ENCODE measurements at places on chromosomes 5 and 9. TPM values are rescaled to one million over a fixed set of nuclear protein-coding genes. Genes with fewer than 3 reads are reported as not detected.

CDO1 gene
- polyA plus RNA-seq, result 80.3 TPM

NUTM2G gene
- 0.83 TPM for polyA plus RNA-seq

DNA sequence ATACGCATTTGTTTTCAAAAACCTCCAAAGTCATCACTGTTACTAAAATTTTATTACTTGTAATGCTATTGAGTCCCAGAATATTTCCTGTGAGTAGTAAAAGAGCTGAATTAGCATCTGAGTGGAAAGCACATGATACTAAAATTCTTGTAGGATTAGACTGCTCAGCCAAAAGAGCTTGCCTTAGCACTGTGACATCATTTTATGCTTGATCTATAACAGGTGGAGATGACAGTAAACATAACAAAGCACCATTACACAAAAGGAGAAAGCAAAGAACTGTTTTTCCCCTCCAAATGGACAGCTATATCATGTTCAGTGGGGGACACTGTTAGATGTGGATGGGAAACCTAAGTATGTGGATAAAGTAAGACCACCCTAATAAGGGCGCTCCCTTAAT lies 5.8 kb upstream of the JAK2 start:
- no peak for DNase-seq

DNA sequence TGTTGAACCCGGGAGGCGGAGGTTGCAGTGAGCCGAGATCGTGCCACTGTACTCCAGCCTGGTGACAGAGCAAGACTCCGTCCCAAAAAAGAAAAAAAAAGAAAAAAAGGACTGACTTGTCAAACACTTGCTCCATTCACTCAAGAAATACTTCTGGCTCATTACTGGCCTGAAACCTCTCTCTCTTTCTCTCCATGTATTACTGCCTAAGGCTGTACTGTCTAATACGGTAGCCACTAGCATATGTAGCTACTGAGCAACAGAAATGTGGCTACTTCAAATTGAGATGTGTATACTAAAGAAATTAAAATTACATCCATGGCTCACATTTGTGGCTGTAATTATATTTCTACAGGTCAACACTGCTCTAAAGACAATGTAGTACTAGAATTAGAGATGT lies 39.2 kb downstream of the GLIS3 start:
- no peak for DNase-seq

DNA sequence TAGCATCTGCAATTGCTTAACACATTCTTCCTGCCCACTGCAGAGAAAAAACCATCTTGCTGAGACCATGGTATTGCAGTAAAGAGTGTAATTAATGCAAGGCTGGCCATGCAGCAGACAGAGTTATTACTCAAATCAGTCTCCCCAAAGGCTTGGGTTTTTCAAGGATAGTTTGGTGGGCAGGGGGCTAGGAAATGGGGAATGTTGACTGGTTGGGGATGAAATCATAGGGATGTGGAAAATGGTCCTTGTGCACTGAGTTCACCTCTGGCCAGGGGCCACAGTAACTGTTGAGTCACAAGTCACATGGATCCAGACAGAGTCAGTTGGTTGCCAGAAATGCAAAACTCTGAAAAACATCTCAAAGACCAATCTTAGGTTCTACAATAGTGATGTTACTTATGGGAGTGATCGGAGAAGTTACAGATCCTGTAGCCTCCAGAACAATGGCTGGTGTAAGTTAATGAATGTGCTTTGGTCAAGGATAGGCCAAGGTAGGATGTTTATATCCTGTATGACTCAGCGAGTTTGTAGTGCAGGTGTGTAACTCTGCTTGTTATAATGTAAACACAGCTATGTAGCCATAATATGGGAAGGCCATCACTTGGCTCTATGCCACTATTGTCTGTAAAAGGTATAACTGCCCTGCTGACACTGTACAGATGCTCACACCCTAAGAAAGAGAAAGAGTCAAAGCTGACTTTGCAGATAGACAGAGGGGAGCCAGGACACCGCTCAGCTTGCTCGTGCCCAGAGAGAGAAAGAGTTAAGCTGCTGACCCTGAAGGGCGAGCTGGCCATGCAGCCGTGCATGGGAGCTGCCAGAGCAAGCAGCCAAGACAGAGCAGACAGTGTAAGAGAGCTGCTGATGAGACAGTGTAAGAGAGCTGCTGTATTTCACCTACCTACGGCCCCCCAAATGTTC lies 27.2 kb downstream of the C9orf152 start:
- DNase-seq, result no peak

GRCh38 chr5:134432174-134432573 lies 20.5 kb upstream of the CDKN2AIPNL start:
- no peak for DNase-seq

SH3PXD2B gene
- polyA plus RNA-seq, result 35.4 TPM

DNA sequence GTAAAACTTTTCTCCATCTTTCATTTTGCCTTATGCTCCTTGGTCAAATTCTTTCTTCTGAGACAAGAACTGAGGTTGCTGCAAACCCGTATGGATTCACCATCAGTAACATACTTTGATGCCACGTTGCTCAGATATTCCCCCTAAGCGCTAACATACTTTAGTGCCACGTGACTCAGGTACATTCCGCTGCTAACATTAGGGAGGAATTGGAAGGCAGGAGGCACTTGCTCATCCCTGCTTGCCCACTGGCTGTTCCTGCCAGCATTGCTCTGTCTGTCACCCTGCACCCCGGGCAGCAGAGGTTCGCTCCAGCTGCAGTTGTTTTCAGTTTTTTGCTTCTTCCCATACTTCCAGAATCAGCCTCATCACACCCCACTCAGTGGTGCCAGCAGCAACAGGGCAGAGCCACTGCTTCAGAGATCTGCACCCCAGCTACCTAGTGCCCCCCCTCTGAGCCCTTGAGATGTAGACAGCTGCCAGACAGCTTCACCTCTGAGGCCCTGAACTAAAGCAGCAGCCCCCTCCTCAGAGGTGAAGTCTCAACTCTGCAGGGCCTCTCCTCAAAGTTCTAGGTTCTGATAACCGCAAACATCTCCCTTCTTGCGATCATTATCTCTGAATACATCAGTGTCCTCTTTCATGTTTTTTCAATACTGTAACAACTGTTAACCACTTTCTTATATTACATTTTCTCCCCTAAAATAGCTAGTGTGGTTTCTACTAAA lies 228.0 kb upstream of the KIF2A start:
- no peak for DNase-seq

GRCh38 chr9:97398999-97399758 lies 12.7 kb upstream of the TDRD7 start:
- DNase-seq, result peak; percentile 95

DNA sequence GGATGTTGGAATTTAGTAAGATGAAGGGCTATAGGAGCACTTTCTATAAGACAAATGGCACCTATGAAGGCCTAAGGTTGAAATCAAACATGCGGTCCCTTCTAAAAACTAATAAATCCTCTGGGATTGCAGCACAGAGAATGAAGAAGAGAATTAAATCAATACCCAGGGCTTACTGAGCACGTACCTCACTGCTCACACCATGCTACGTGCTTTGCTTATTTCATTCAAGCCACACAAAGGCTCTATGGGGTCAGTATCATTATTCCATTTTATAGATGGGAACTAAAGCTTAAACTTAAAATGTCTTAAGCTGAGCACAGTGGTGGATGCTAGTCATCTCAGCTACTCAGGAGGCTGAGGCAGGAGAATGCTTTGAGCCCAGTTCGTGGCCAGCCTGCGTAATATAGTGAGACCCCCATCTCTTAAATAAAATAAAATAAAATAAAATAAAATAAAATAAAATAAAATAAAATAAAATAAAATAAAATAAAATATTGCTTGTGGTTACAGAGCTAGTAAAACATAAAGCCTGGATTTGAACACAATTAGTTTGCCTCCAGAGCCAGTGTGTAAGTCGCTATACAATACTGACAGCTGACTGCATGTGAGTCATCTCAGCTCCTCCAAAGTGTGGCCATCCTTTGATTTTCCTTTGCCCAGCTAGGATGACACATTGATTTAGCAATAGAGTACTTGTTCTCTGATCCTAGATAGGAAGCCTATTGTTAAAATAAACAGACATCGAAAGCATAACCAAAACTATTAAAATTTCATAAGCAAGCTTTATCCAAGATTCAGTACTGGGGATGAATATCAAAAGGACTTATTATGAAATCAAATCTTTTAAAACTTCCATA lies 20.9 kb upstream of the DPYSL3 start:
- no peak for DNase-seq

EXOSC3 gene
- 35.8 TPM for polyA plus RNA-seq

- DNase-seq, result no peak
These were observed 659.3 kb downstream of the ACTL7B start for GRCh38 chr9:108196332-108197007.

GRCh38 chr5:159519365-159519764 lies 189.1 kb upstream of the IL12B start:
- DNase-seq, result no peak

GABRA6 gene
- polyA plus RNA-seq, result not detected

DNA sequence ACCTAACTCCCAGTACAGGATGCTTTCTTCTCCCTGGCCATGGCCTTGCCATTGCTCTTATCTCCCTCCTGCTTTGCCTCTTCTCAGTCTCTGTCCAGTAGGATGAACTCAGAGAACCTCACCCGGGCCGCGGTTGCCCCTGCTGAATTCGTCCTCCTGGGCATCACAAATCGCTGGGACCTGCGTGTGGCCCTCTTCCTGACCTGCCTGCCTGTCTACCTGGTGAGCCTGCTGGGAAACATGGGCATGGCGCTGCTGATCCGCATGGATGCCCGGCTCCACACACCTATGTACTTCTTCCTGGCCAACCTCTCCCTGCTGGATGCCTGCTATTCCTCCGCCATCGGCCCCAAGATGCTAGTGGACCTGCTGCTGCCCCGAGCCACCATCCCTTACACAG lies at the start of gene OR5C1:
Gene OR5C1 (plus strand): TSS at position 103 of the 400 bp plus-strand sequence. CDS start 0 bp downstream, at position 103.
- DNase-seq, result no peak

DNA sequence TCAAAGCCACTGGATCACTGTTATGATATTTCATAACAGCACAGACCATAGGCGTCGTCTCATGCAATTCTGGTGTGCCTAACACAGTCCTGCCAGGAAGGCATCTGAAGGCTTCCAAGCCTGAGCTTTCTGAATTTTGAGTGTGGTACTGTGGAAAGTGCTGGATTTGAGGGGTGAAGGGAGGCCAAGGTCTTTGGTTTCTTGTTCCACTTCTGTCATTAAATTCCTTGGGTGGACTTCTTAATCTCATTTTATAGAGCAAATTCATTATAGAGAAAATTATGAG lies 441.3 kb upstream of the PIK3R1 start:
- DNase-seq, result no peak

DNA sequence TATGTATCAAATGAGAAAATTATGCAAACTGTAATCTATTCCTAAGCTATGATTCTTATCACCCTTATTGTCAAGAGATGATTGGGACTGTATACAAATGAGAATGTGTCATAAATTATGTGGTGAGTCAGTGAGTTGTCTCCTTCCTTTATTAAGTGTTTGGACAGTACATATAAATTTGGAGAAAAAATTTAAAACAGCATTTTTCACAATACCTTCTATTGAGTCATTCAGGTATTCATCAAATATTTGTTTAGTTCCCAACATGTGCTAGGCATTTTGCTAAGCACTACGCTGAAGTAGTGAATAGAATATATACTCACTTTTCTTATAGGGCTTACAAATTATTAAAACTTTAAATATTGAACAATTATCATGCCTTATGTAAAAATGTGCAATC lies 36.3 kb upstream of the PTPRD start:
- DNase-seq, result no peak

DNA sequence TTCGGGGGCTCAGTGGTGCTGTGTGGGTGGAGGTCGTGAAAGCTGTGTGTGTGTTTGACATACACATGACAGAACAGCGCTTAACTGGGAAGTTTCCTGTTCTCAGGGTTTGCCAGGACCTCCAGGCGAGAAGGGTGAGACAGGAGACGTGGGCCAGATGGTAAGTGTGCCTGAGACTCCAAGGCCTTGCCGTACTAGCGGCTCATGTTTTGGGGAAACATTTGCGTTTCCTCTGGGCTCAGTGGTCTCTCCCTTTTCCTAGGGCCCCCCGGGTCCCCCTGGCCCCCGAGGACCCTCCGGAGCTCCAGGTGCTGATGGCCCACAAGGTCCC lies 68.3 kb upstream of the FCN2 start:
- DNase-seq, result no peak

- DNase-seq, result no peak
These were observed 4.8 kb downstream of the CD274 start for GRCh38 chr9:5455181-5455580.

DNA sequence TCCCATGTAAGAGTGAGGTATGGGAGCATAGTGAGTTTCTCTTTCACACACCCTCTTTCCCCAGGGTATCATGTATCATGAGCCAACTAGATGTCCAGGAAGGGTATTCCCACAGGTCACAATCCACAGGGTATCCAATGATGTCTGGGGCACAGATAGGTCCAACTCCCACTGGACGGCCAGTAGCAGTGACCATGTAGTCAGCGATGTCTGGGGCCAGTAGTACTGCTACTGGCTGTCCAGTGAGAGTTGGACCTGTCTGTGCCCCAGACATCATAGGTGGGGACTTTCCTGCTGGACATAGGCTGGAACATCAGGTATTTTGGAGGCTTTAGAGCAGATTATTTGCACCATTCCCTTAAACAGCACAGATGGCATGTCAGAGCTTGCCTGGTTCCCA lies 352.6 kb upstream of the SGCD start:
- no peak for DNase-seq

IL9 gene
- polyA plus RNA-seq, result not detected

- DNase-seq, result no peak
These were observed at the start of gene PCDHB3 for GRCh38 chr5:141100243-141100805. Gene PCDHB3, plus strand, starts transcription at chr5:141100473. Its CDS starts 177 bp downstream, at chr5:141100650.

DNA sequence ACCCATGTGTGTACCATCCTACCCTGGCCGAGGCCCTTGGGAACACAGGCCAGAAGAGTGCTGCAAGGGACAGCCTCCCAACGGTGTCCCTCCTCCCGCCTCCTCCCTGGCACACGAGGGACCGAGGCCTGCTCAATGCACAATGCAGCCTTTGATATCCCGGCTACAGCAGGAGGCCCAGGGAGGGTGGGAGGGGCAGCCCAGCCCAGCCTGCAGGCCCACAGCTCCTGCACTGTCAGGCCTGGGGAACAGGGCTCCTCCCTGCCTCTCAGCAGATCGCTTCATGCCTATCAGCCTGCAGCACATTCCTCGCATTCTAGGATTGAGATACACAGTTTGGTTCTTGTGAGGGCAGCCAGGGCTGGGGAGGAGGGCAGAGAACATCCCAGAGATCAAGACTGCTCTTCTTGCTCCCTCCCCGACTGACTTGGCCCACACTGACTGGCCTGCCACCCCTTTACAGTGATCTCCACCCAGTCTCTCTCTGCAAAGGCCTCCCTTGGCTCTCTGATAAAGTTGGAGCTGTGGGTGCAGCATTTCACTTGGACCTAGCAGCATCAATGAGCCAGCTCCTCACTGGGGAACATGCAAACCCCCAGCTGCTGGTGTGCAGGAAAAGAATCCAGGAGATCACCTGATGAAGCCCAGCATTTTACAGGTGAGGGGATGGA lies at the start of gene SH3TC2:
Gene SH3TC2 (minus strand): TSS at position 46 of the 671 bp plus-strand sequence. CDS start 40 bp downstream, at position 6.
- DNase-seq, result peak; percentile 30

GRCh38 chr9:136138566-136138965 lies 19.9 kb upstream of the TMEM250 start:
- no peak for DNase-seq

CDX1 gene
- polyA plus RNA-seq, result 0.17 TPM

ANKRD18A gene
- 4.4 TPM for polyA plus RNA-seq

GADD45G gene
- polyA plus RNA-seq, result 4.3 TPM

Data from left lung (tissue), 14 donors.